ENCODE measurements at places on chromosomes 12 and 14.

DNA sequence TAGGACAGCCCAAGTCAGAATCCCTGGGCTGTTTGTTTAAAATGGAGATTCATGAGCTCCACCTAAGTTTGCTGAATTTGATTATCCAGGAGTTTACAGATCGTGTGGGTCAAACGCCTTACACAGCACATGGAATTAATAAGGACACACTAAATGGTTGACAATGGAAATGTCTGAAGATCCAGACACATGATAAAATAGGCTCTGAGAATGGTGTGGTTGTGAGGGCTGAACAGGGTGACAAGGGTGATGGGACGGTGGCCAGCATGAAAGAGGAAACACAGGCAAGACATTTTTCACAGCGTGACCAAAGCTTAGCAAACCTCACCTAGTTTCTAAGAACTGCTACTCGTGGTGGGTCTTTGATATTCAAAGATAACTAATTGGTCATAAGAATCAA, 12.5 kb downstream of the VWF start:
- DNase-seq, result no peak

DNA sequence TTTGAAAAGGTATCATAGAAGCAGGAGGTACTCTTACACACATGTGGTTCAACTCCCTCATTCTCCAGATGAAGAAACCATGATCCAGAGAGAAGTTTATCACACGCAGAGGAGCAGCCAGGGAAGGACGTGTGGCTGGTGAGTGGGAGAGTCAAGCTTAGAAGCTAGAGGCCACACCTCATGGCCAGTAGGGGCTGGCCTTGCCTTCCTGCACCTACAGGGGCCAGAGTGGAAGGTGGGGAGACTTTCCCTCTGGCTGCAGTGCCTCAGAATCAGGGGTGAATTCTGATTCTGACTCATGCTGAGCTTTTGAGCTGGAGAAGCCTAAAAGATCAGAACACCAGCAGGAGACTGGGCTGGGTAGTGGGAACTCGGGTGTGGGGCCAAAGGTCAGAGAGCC, 1067.9 kb downstream of the BCL11B start:
- DNase-seq, result no peak

DNA sequence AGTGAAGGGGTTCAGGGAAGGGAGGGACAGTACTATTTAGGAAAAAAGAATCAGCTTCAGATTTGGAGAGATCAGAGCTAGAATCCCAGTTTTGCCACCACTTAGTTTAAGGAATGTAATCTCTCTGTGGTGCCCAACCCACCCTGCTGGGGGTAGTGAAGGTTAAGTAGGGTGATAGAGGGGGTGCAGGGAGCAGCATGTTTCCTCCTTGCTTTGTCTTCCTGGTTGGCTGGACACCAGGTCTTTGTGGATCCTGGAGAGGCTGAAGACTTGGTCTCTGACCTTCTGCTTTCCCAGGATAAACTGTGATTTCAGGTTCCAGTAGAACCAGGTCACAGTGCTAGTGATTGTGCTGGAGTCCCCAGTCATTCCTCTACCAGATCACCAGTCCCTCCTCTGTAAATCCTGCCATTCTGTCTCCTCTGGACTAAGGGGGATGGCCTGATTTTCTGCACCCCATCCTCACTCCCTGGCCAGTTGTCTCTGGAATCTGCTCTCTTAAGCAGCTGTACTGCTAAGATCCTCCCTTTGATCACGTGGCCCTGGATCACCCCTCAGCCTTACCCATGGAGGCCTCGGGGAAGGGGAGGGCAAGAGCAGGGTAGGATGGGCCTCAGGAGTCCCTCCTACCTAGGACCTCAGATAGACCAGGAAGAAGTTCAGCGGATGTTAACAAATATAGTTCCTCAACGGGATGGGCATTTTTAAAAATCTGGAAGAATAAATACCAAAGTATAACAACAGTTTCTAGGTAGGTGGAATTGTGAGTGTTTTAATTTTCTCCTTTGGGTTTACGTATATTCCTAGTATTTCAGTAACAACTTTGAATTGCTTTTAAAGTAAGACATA, 3.1 kb downstream of the MAP3K12 start:
- DNase-seq, result no peak

DNA sequence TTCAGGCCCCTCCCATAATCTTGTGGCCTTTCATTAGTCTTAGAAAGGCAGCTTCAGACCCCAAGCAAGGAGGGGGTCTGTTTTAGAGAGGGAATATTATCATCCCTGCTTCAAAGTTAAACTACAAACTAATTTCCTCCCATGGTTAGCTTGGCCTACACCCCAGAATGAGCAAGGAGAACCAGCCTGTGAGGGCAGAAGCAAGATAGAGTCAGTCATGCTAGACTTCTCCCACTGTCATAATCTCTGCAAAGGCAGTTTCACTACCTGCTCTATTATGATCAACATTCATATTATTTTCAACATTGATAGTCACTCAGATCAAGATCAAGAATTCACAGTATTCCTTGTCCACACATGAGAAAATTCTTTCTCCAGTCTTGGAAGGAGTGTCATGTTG, 105.1 kb downstream of the GXYLT1 start:
- DNase-seq, result no peak

- DNase-seq, result no peak
These were observed 66.2 kb upstream of the OVCH1 start for GRCh38 chr12:29563636-29564035.

DNA sequence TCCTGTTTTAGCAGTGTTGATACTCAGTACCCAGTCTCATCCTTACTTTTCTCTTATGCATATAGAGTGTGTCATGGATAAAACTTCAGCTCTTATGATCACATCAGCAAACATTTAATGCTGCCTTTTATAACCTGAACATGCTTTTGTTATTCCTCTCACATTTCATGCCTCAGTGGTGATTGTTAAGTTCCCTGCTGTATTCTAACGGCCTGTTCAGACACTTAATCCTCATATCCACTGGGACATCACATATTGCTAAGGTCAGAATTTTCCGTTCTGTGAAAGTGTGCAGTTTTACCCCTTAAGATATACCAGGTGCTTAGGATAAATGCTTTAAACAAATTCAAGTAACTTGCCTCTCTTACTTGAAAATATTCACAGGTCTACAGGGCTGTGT, 268.7 kb upstream of the SEL1L start:
- no peak for DNase-seq

GRCh38 chr12:9651265-9651729, 18.2 kb upstream of the CLEC2D start:
- DNase-seq, result no peak

DNA sequence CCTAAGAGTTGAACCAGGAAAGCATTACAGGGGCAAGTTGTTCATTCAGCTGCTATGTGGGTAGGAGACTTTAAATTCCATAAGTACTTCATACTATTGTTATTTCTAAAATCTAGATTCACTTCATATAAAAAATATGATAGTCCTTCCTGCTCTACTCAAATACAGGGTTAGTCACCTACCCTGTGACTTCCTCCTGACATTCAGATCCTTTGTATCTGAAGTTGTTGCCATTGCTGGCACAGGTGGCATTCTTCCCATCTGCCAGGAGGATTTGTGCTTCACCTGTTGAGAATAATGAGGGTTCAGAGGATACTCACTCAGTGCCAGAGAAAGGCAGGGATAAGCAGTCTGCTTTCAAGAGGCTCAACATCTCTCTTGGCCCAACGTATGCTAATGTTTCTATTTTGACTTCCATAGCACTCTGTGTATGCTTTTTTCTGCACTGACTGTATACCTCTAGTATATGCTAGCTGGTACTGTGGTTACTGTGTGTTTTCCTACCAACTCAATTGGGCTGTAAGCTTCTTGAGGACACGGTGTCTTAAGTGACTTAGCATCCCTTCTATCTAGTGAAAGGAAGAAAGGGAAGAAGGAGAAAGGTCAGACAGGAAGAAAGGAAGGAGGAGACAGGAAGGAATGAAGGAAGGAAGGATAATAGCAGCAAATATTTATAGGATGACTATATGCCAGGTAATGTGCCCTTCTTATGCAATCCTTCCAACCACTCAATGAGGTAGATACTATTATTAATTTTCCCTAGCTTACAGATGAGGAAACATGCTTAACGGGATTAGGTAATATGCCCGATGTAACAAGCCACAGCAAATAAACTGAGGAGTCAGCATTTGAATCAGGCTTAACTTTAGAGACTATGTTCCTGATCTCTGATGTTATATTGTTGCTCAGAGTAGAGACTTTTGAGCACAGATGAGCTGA, 38.5 kb upstream of the FGF6 start:
- DNase-seq, result no peak

- no peak for DNase-seq
These were observed 146.1 kb downstream of the SSPN start for GRCh38 chr12:26341491-26341890.

GRCh38 chr14:75917946-75918335, 63.9 kb downstream of the TGFB3 start:
- DNase-seq, result no peak

GRCh38 chr12:109112720-109113465, 3.5 kb upstream of the ACACB start:
- no peak for DNase-seq
